ENCODE measurements at places on chromosomes 7 and 10.
A peak's percentile ranks its signal among the peaks of the same experiment; 100 is the strongest.

- DNase-seq = no peak
Observed at GRCh38 chr10:4686644-4686996, 139.4 kb upstream of the AKR1E2 start.

DNA sequence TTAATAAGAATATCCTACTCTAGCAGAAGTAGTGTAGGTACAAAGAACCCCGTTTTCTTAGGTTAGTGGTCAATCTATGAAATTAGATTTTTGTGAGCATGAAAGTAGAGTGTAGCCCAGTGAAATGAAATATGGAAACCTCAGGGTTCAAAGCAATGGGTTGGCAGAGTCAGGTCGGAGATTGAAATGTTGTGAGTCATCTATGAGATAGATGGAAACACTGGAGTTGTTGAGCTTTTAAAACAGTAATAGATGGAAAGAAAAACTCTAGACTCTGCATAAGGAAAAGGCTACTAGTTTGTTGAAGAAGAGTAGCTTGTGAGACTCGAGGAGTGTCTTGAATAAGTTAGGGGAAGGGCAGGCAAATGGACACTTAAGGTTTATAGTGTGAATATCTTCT, 251.9 kb downstream of the EXOC4 start:
- no peak for DNase-seq

GRCh38 chr10:97865488-97865887, 15.8 kb downstream of the GOLGA7B start:
- DNase-seq = no peak

GRCh38 chr7:114931656-114932011, 9.7 kb downstream of the MDFIC start:
- DNase-seq = peak; percentile 39

DNA sequence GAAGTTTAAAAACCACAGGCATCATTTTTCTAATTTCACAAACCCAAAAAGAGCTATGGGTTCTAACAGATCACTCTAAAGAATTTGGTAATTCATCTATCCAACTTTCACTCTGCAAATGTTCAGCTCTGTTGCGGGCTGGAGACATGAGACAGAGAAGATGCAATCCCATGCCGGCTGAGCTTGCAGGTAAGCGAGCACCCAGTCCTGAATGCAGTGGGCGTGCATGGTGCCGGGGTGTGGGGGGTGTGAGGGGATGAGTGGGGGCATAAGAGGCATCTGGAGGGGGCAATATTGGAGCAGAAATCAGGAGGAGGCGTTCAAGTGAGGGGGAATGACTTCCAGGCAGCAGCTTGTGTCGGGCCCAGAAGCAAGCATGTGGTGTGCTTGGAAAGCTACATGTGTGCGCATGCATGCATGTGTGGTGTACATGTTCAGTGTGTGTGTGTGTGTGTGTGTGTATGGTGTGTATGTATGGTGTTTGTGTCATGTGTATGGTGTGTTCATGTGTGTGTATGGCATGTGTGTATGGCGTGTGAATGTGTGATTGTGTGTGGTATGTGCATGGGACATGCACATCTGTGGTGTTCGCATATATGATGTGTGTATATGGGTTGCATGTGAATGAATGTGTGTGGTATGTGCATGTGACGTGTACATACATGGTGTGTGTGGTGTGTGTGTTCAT, 172.9 kb downstream of the PRKCQ start:
- DNase-seq = no peak

- no peak for DNase-seq
Observed at GRCh38 chr10:98411166-98411565, 3.8 kb downstream of the PYROXD2 start.

- no peak for DNase-seq
Observed at GRCh38 chr10:126563361-126563760, 107.1 kb downstream of the C10orf90 start.

All from activated T-cell treated with anti-CD3 and anti-CD28 coated beads, Interleukin-2, amount 50 U/mL, for 24 hours (primary cell).